ENCODE measurements at places on chromosomes 11 and 22.

GRCh38 chr22:17845327-17845726, 71.1 kb upstream of the BID start:
- no peak for DNase-seq

- DNase-seq = peak; percentile 96
These were observed 6.2 kb upstream of the NEAT1 start for GRCh38 chr11:65416341-65416824.

- peak; percentile 63 for DNase-seq
These were observed 4.4 kb downstream of the CAVIN3 start for GRCh38 chr11:6315811-6316425.

GRCh38 chr11:60485987-60486386, 6.6 kb upstream of the MS4A12 start:
- DNase-seq = peak; percentile 19

DNA sequence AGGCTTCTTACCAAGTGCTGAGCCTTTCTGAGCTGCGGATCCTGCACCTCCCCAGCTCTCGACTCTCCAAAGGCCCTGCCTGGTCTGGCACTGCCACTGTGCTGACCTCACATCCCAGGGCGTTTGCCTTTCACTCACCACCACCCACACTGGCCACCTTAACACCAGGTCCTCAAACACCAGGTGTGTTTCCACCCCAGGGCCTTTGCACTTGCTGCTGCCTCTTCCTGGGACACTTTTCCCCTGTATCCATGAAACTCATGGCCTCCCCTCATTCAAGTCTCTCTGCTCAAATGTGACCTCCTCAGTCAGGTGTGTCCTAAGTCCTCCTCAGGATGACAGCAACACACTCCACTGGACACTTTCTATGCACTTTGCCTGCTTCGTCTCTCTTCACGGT, 51.4 kb upstream of the ANO1 start:
- DNase-seq = no peak

- DNase-seq = no peak
These were observed 1.6 kb downstream of the ARSA start for GRCh38 chr22:50626314-50626849.

DNA sequence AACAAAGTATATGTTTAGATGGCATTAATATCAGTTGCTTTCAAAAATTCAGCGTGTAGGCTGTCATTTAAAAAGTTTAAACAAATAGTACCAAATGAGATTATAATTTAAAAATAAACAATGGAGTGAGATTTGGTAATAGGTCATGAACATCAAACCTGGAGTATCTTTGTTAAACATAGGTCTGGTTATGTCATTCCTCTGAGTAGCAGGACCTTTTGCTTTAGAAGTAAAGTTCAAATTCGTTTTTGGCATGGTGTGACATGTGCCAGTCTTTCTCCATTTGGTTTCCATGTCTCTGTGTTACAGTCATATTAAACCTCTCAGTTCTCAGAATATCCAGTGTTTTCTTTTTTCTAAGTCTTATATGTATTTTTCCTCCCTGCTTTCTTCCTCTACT, 242.4 kb downstream of the TMEM135 start:
- no peak for DNase-seq
